Sigmoid colon (tissue), 7 donors: ENCODE measurements at places on chromosomes 3 and 15. TPM values are rescaled to one million over a fixed set of nuclear protein-coding genes. Genes with fewer than 3 reads are reported as not detected.

GRCh38 chr15:49675041-49675440, 54.2 kb downstream of the DTWD1 start:
- peak overlapping the region; percentile 19 for H3K27ac ChIP-seq
- no peak overlapping the region for H3K4me3 ChIP-seq
- no peaks in the 10 kb centered on the region for H3K27me3 ChIP-seq

GRCh38 chr15:52438047-52438446, 90.6 kb downstream of the MYO5A start:
- DNase-seq: no peak
- H3K4me3 ChIP-seq: no peak overlapping the region
- H3K27me3 ChIP-seq: no peaks in the 10 kb centered on the region
- H3K36me3 ChIP-seq: no peaks in the 10 kb centered on the region

The NR2E3 gene
- total RNA-seq: not detected

- H3K27ac ChIP-seq: no peak overlapping the region
- DNase-seq: no peak
- H3K36me3 ChIP-seq: no peaks in the 10 kb centered on the region
Measured at GRCh38 chr3:44106756-44107155, 134.9 kb upstream of the TOPAZ1 start.

GRCh38 chr3:112376241-112376911, 43.4 kb downstream of the CD200 start:
- no peak overlapping the region for H3K27ac ChIP-seq
- H3K36me3 ChIP-seq: no peaks in the 10 kb centered on the region
- no peaks in the 10 kb centered on the region for H3K27me3 ChIP-seq
- DNase-seq: no peak
- no peaks in the 10 kb centered on the region for H3K4me1 ChIP-seq
- no peak overlapping the region for H3K4me3 ChIP-seq

The GOLGA8M gene
- total RNA-seq: 0.82 TPM

- H3K36me3 ChIP-seq: no peaks in the 10 kb centered on the region
- DNase-seq: no peak
- H3K27me3 ChIP-seq: no peaks in the 10 kb centered on the region
- H3K4me3 ChIP-seq: no peak overlapping the region
- peaks cover 5% of the 10 kb centered on the region for H3K4me1 ChIP-seq
Measured at GRCh38 chr3:39639344-39640236, 169.8 kb upstream of the MYRIP start.

The CASR gene
- total RNA-seq: under 0.01 TPM

GRCh38 chr3:58888087-58888486, 161.7 kb downstream of the CFAP20DC start:
- no peaks in the 10 kb centered on the region for H3K36me3 ChIP-seq
- no peak for DNase-seq
- no peaks in the 10 kb centered on the region for H3K4me1 ChIP-seq
- H3K27ac ChIP-seq: no peak overlapping the region

The RETNLB gene
- not detected for total RNA-seq
